ENCODE measurements at places on chromosomes 16 and 17. TPM values are rescaled to one million over a fixed set of nuclear protein-coding genes. Genes with fewer than 3 reads are reported as not detected.

- DNase-seq: peak; percentile 85
Measured at GRCh38 chr17:48577946-48578615, at the start of gene HOXB4. Gene HOXB4, minus strand, starts transcription at chr17:48578350. Its CDS starts 31 bp downstream, at chr17:48578319.

- no peak for DNase-seq
Measured at GRCh38 chr17:74757931-74758847, 9.8 kb downstream of the NHERF1 start.

DNA sequence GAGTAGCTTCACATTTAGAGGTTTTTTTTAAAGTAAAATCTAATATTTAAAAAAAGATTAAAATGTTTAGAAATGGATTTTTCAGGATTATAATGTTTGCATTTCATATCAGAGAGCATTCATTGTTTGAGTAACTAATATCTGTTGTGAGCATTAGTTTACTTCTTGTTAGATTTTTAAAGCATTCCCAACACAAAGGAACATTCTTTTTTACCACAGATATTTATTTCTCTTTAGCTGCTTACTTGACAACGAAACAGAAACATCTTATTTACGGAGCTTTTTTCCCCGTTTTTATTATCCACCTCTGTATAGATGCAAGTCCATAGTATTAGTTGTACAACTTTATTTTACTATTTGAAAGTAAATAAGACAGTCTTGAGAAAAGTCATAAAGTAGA lies 53.0 kb downstream of the NFAT5 start:
- DNase-seq: no peak

DNA sequence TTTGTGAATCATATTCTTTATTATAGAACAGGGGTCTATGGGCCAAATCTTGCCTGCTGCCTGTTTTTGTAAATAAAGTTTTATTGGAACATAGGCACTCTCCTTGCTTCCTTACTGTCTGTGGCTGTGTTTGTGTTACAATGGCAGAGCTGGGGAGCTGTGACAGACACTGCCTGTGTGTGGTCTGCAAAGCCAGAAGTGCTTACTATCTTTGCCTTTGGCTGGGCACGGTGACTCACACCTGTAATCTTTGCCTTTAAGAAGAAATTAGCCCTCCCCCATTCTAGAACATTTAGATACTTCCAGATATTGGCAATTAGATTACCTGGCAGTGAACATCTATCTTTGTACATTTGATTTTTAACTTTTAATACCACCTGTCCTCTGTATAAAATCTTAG lies 308.3 kb downstream of the FOXL1 start:
- DNase-seq: no peak

MYADML2 gene
- total RNA-seq: not detected

CIBAR2 gene
- not detected for total RNA-seq

All from CD8-positive, alpha-beta memory T cell (primary cell).